ENCODE measurements at places on chromosomes 4 and X. TPM values are rescaled to one million over a fixed set of nuclear protein-coding genes. Genes with fewer than 3 reads are reported as not detected.

DNA sequence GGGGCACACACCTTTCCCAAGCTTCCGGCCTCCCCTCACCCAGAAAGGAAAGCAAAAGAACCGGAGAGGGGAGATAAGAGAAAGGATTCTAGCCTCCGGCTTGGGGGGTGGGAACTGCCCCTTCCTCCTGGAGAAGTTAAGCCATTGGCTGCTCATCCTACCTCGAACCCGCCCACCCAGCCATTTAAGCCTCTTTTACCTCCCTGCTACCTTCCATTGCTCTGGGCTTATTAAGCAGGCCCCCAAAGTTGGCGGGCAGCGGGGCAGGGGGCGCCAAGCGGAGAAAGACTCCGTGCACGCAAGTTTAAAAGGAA, 2.3 kb downstream of the MAML3 start:
- no peaks in the 10 kb centered on the region for H3K36me3 ChIP-seq
- DNase-seq: peak; percentile 85
- peak overlapping the region; percentile 84 for H3K4me3 ChIP-seq
- H3K4me1 ChIP-seq: peaks cover 29% of the 10 kb centered on the region
- H3K27ac ChIP-seq: peak overlapping the region; percentile 88

- no peaks in the 10 kb centered on the region for H3K36me3 ChIP-seq
- no peak for DNase-seq
- H3K27me3 ChIP-seq: no peaks in the 10 kb centered on the region
- H3K27ac ChIP-seq: no peak overlapping the region
These were observed 134.6 kb downstream of the CPZ start for GRCh38 chr4:8727131-8727530.

GRCh38 chrX:9746148-9746888, 19.3 kb downstream of the GPR143 start:
- no peak overlapping the region for H3K27ac ChIP-seq
- H3K4me3 ChIP-seq: no peak overlapping the region
- peaks cover 15% of the 10 kb centered on the region for H3K4me1 ChIP-seq
- DNase-seq: no peak
- no peaks in the 10 kb centered on the region for H3K27me3 ChIP-seq

DNA sequence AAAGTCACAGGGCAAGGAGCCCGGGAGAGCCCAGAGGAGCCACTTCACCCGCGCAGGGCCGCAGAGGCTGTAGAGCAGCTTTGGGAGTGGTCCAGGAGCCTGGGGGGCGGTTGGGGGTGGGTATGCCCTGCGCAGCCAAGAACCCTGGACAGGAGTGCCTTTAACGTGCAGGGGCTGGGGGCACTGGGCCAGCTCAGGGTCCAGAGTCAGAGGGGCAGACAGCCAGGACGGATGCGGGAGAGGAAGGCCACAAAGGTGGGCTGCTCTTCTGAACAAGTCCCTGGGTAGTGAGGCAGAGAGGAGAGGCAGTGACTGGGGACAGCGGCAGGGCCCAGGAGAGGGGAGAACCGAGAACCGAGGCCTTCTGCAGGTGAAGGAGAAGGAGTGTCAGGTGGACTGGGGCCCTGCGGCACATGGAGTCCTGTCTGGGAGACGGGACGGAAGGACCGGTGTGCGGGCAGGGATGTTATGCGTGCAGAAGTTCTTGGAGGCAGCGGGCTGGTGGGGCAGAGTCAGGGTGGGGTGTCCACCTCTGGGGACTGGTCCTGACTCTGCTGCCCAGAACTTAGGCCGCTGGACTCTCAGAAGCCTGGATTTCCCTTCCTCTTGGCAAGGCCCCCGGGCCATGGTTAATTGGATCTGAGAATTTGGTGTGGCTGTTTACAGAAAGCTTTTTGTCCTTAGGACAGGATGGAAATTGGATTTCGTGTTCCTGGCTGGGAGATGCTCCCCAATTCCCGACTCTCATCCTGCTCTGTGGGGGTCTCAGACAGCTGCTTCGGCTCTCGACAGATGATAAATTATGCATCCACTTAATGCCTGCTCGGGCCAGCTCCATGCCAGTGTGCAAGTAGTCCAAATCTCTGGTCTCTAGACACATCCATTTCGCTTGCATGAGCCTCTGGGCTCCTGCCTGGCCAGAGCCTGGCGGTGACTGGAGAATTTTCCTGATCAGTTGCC, 31.9 kb downstream of the ADRA2C start:
- H3K27me3 ChIP-seq: peaks cover 2% of the 10 kb centered on the region
- H3K36me3 ChIP-seq: no peaks in the 10 kb centered on the region
- DNase-seq: no peak
- no peaks in the 10 kb centered on the region for H3K4me1 ChIP-seq

- no peak overlapping the region for H3K4me3 ChIP-seq
- DNase-seq: peak; percentile 27
- H3K27me3 ChIP-seq: no peaks in the 10 kb centered on the region
- H3K27ac ChIP-seq: no peak overlapping the region
These were observed 105.8 kb upstream of the CBR4 start for GRCh38 chr4:169115897-169116254.

DNA sequence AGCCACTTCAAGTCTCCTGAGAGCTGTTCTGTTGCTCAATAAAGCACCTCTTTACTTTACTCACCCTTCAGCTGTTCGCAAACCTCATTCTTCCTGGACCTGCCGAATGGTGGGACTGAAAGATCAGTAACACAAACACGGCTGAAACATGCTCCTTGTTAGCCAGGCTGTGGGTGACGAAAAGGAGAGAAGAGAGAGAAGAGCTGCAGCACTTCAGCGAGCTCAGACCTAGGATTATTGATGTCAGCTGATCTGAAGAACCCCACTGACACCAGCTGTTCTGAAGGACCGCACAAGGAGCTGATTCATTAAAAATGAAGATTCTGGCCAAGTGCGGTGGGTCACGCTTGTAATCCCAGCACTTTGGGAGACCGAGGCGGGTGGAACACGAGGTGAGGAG, 2020.0 kb upstream of the ADGRL3 start:
- H3K4me3 ChIP-seq: no peak overlapping the region
- H3K4me1 ChIP-seq: no peaks in the 10 kb centered on the region
- no peak overlapping the region for H3K27ac ChIP-seq
- no peaks in the 10 kb centered on the region for H3K27me3 ChIP-seq

TRAM1L1 gene
- total RNA-seq: not detected

WNK3 gene
- 0.47 TPM for total RNA-seq

MAB21L2 gene
- not detected for total RNA-seq

SPATA18 gene
- not detected for total RNA-seq

Data from activated CD8-positive, alpha-beta T cell treated with anti-CD3 and anti-CD28 coated beads for 36 hours (primary cell).